ENCODE measurements at places on chromosomes 7 and 10. TPM values are rescaled to one million over a fixed set of nuclear protein-coding genes. Genes with fewer than 3 reads are reported as not detected.

Gene SEMA3A
- 21.4 TPM for total RNA-seq

DNA sequence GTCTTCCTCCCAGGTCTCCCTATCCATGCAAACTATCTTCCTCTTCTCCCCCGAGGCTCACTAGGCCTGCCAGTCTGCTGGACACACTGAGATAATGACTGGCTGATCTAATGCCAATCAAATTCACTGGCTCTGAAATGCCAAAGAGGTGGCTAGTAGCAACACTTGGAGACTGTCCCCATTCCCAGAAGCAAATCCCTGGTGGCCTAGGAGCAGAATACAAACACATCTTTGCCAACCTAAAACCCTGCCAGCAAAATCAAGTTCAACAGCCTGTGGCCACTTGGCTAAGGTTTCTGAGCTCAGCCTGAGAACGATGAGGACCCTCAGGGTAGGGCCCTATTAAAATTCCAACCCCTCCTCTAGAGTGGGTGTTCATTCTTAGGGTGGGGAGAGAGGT, 46.6 kb downstream of the SH3PXD2A start:
- no peak overlapping the region for H3K27ac ChIP-seq
- DNase-seq = no peak
- no peaks in the 10 kb centered on the region for H3K36me3 ChIP-seq
- H3K4me3 ChIP-seq = no peak overlapping the region

DNA sequence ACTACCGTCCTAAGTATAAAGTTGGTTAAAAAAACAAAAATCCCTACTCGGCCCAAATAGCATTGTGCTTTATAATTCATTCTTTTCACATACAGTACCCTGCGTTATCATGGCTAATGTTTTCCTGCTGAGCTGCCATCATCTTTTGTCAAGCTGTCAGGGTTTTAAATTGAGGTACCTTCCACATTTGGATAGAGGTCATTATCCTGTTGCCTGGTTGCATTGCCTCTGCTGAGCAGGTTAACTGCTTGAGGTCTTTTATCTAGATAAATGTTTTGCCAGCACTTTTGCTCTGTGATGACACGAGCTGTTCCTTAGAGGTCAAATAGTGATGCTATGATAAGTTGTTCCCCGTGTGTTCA, 94.4 kb upstream of the FZD1 start:
- DNase-seq = no peak
- H3K4me3 ChIP-seq = no peak overlapping the region

DNA sequence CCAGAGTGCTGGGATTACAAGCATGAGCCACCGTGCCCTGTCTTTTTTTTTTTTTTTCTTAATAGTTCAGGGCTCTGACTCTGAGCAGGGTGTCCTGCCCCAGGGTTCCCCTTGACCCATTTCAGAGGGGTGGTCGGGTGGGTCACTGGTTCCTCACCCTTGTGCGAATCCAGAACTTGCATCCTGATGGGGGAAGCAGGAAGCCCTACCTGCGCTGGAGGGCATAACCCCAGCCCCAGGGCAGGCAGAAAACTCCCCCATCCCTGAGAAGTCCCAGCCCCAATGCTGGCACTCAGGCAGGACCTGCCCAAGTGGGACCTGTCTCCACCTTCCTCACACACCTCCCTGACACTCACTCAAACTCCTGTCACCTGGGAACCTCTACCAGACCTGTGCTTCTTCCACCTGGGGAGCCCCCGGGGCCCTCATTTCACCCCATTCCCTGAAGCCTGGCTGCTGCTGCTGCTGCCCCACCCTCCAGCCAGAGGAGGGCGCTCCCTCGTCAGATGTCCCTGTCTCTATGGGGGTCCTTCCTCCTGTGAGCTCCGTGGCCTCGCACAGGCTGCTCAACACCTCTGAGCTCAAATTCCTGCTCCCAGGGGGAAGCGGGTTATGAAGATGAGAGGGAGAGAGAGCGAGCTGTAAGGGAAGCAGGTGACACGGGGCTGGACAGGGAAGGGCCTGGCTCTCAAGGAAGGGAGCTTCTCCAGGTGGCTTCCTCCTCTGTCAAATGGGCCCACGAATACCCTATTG, 15.1 kb upstream of the ZNF273 start:
- DNase-seq = no peak
- no peak overlapping the region for H3K4me3 ChIP-seq
- H3K4me1 ChIP-seq = no peaks in the 10 kb centered on the region
- H3K27me3 ChIP-seq = no peaks in the 10 kb centered on the region
- H3K36me3 ChIP-seq = no peaks in the 10 kb centered on the region

Gene ARPC1A
- total RNA-seq = 71.3 TPM

All from lung (tissue), 17 donors.